Stimulated activated CD4-positive, alpha-beta T cell treated with anti-CD3 and anti-CD28 coated beads, Interleukin-1b, Interleukin-23, amount 100 ng/mL, for 1 hour (primary cell): ENCODE measurements at places on chromosomes 4 and X.

- peak; percentile 80 for DNase-seq
Observed at GRCh38 chr4:25913851-25914669, at the start of gene SMIM20. TSS of gene SMIM20 (plus strand) at chr4:25914220. CDS start at chr4:25914314, 94 bp downstream.

DNA sequence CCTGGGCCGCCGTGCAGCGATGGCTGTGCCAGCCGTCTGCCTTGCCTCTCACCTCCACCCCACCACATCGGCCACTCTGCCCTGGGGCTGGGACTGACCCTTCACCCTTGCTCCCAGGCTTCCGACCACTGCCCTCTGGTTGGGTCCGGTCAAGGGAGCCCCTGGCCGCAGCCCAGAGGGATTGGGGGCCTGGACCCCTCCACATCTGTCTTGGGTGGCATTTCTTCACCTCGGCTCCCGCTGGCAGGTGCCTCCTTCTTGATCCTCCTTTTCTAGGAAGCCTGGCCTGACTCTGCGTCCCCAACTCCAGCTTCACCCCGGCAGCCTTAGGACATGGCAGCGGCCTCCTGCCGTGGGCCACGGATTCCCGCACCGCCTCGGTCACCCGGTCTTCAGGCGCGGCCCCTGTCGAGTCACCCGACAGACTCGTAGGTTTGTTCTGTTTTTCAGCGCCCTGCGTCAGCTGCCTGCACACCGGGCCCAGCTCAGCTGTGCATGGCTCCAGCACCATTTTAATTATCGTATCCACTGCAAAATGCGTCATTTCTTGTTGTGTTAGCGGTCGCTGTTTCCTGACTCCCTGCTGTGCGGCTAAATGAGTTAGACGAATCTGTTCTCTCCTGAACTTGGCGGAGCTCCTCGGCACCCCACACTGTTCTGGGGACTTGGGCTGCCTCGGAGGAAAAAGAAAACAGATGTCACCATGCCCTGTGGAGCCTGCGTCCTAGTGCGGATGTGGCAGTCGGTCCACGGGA, 124.0 kb downstream of the FAM53A start:
- DNase-seq: no peak

DNA sequence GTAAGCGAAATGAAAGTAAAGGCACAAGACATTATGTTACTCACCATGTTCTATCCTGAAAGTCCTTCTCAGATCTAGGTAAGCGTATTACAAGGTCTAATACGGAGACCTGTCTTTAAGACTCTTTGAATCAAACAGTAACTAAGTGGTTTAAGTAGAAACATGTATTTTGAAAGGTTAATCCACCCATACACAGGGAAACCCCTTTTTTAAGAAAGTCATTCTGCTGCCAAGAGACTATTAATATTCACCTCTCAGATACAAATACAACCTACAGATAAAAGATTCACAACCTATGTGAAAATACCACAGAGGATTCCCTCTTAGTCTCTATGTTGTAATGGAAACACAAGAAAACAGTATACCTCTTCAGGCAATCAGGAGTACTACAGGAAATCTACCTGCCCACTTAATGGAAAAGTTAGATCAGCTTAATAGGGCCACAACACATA, 63.2 kb upstream of the TNIP3 start:
- no peak for DNase-seq

GRCh38 chrX:43188296-43188695, 410.3 kb upstream of the PPP1R2C start:
- DNase-seq: no peak

- DNase-seq: no peak
Observed at GRCh38 chr4:141899541-141899940, 263.2 kb downstream of the IL15 start.

GRCh38 chr4:186072516-186072915, 3.6 kb downstream of the TLR3 start:
- no peak for DNase-seq

GRCh38 chr4:33411182-33411581, 2691.0 kb downstream of the PCDH7 start:
- no peak for DNase-seq

DNA sequence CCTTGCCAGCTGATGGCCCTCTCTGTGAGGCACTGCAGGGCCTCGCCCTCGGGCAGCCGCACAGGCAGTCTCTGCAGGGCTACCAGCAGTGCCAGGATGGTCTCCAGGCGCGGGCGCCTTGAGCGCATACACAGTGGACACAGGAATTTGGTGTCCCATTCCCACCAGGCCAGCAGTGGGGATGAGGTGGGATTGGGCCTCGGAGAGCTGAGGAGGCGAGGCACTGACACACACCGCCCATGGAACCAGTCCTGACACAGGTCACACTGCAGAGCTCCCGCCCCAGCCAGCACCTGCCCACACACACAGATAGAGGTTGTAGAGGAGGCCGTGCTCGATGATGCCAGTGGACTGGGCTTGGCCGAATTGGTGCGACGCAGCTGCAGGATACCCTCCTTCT, 30.7 kb downstream of the KDM5C start:
- no peak for DNase-seq

GRCh38 chrX:40090961-40091360, 6.8 kb downstream of the BCOR start:
- no peak for DNase-seq

- DNase-seq: no peak
Observed at GRCh38 chr4:82044141-82044993, 329.4 kb downstream of the HNRNPD start.

DNA sequence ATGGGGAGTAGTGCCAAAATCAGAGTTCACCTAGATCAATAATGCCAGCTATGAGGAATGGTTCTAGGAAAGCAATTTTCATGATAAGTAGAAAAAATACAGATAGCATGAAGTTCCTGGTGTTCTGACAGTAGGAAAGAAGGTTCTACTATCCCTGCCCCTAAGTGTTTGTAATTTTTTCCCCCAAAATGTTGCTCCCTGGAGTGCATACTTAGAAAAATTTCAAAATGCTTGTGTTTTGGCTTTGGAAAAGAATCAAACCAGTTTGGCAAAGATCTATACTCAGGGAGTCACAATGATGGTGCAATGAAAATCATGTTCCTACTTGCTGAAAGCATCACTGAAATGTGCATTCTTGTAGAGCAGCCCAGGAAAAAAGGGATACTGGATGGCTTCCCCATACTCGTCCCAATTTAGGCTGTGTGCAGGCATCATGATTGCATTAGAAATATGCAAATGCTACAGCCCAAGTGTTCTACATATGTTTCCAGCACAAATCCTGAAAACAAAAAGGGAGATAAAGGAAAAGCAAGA, 74.7 kb downstream of the LPAR4 start:
- no peak for DNase-seq

GRCh38 chr4:56764775-56765174, 56.7 kb downstream of the SPINK2 start:
- no peak for DNase-seq

DNA sequence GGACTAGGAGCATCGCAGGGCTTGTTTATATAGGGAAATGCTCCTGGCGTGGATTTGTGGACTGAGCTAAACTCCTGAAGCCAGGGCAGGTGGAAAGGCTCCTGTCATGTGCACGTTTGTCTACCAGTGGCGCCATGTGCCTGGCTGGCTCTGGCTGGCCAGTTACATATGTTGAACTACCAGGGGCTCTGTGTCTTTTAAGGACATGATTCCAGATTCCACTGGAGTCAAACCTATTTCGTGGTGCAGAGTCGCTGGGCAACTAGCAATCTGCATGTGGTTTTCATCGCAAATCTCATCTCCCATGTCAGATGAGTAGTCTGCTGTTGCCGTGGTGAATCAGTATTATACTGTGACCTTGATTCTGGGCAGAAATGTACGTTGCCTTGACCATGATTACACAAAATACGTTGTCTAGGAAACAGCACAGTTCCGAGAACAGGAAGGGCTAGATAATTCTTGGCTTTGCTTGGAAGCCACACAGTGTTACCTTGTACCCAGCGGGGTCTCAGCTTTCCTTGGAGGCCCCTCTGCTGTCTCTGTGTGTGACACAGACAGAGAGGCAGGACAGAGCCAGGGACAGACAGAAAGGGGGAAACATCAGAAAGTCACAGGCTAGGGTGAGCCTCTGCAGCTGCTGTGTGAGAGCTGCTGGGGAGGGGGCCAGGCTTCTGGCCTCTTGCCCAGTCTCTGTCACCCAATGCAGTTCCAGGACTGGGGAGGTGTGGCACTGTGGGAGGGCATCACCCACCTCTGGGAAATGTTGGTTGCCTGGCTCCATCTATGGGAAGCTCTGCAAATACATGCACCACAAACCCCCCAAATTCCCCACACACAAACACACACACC, 19.2 kb downstream of the PNMA6E start:
- no peak for DNase-seq

DNA sequence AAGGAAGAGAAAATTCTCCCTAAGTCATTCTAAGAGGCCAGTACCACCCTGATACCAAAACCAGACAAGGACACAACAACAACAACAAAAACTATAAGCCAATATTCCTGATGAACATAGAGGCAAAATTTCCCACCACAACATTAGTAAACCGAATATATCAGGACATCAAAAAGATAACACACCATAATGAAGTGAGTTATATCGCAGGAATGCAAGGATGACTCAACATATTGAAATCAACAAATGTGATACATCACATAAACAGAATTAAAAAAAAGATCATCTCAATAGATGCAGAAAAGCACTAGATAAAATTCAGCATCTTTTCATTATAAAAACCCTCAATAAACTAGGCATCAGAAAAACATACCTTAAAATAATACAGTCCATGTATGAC, 1844.4 kb upstream of the PCDH10 start:
- DNase-seq: no peak

GRCh38 chr4:146439999-146440398, 81.7 kb downstream of the SLC10A7 start:
- DNase-seq: no peak

DNA sequence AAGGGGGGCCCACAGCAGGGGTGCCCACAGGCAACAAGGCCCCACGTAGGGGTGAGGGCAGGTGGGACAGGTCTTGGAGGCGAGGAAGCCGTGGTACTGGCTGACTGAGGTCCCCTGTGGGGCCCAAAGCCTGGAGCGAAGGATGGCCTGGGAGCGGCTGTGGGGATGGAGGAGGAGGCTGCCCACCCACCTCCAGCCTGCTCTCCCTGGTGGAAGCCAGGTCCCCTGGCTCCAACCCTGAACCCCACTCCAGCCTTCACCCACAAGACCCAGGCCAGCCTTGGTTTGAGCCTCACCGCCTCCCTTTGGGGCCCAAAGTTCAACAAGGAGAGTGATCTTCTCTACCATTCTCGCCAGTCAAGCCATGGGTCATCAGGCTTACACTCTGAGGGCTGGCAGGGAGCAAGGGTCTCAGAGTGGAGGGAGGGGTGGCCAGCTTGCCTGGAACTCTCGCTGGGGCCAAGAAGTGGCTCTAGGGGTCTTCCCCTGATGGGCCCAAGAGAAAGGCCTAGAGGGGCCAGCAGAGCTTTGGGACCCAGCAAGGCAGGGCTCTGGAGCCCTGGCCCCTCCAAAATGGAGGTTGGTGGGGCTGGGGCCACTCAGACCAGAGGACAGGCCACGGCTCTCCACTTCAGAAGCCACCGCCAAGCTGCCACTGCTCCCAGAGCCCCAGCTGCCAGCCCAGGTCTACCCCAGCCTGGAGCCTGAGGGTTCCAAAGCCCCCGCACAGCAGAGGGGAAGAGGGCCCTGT, 5.0 kb downstream of the PNCK start:
- no peak for DNase-seq

DNA sequence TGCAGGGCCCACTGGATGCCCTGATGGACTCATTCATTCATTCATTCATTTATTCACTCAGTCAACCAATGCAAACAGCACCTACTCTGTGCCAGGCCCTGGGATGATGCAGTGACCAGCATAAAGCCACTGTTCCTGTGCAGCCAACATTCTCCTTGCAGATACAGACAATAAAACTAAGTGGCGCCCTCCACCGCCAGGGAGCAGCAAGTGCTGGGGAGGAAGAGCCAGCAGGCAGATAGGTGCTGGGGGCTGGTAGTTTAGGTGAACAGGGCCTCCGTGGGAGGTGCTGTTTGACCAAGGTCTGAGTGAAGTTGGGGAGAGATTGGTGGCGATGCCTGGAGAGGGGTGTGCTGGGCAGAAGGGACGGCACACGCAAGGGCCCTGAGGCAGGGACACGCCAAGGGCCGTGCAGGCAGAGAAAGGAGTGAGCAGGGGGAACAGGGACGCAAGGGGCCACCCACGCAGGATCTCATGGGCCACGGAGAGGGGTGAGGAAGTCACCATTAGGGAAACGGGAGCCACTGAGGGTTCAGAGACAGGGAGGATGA, 65.5 kb downstream of the WFS1 start:
- DNase-seq: no peak

DNA sequence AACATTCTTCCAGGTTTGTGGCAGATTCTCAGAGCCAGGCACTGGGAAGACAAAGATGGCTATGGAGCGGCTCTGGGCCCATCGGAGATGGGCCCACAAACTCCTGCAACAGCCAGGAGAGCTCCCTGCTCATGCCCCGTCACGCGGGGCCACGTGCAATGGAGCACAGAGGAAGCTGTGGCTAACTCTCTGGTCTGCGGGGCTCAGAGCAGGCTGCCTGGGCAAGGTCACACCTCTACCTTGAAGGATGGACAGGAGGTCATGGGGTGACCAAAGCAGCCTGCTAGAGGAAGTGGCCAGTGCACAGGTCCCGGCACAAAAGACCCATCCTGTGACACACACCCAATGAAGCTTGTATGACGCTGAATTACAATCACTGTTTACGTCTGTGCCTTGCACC, 45.2 kb downstream of the C4orf50 start:
- no peak for DNase-seq

DNA sequence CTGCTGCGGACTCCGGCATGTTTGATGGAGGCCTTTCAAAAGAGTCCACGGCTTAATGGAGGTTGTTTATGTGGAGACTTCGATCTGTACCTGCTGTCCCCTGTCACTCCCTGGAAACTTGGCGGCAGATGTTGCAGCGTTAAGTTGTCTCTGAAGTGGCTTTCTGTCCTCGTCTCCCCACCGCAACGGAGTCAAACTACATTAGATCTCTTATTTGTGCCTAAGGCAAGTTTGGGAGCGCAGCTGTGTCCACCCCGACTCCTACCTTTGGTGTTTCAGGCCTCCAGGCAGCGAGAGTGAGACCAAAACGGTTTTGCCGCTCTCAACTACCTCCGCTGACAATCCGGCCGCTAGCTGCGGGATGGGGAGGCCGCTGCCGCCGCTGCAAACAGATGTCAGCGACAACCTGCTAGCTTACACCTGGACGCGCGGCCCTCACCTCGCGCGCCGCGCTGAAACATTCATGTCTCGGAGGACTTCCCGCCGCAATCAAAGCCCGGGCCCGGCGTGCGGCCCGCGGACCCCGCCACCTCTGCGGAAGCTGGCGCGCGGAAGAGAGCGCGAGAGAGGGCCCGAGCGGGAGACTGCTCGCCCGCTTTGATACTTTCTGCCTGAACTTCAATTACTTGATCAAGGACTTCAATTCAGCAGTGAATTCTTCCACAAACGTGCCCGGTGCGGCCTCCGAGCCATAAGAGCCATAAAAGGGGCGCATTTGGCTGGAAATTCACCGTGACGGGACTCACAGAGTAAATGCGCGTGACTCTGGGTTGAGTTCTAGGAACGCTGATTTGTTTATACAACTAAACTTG, 108.4 kb downstream of the ANTXR2 start:
- DNase-seq: no peak

DNA sequence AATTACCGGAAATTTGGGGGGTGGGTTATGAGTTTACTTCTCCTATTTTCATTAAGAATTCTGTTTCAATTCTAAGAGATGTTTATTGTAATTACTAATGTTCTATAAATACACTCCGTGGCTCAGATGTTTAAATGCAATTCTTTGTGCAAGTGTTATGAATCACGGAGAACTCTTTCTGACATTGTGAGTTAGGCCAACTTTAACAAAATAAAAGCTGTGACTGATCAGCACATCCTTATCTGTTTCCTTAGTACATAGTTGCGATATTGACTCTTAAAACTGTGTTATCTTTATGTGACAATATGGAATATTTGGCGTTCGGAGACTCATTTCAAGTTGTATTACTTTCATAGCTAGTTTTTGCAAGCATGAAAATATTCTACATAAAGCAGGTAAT, 902 bp downstream of the KLHL4 start:
- no peak for DNase-seq
